ENCODE measurements at places on chromosomes 11 and 22. TPM values are rescaled to one million over a fixed set of nuclear protein-coding genes. Genes with fewer than 3 reads are reported as not detected.

Gene LMO2
- total RNA-seq, result not detected

Gene SNAP29
- 15.3 TPM for total RNA-seq

Gene CYTH4
- 0.53 TPM for total RNA-seq

Gene OR52E8
- total RNA-seq, result not detected

Gene SLC17A6
- not detected for total RNA-seq

Gene STK33
- total RNA-seq, result 5.3 TPM

Gene LUZP2
- total RNA-seq, result not detected

Gene PANX2
- under 0.01 TPM for total RNA-seq

Gene BEST1
- 2.3 TPM for total RNA-seq

Gene JAM3
- 49.9 TPM for total RNA-seq

Gene OTOG
- not detected for total RNA-seq

Gene PGA5
- not detected for total RNA-seq

Gene PLAAT5
- not detected for total RNA-seq

Gene OR8G5
- total RNA-seq, result not detected

Gene LDHAL6A
- total RNA-seq, result not detected

Gene CD6
- total RNA-seq, result not detected

Gene SCN2B
- not detected for total RNA-seq

Gene JAML
- not detected for total RNA-seq

Gene CDON
- 0.58 TPM for total RNA-seq

Gene CYP2D6
- not detected for total RNA-seq

Gene TSKU
- 24.8 TPM for total RNA-seq

Measured in myometrial cell (primary cell).